Ovary (tissue), 10 donors: ENCODE measurements at places on chromosomes 5 and 9.
A peak's percentile ranks its signal among the peaks of the same experiment; 100 is the strongest.

DNA sequence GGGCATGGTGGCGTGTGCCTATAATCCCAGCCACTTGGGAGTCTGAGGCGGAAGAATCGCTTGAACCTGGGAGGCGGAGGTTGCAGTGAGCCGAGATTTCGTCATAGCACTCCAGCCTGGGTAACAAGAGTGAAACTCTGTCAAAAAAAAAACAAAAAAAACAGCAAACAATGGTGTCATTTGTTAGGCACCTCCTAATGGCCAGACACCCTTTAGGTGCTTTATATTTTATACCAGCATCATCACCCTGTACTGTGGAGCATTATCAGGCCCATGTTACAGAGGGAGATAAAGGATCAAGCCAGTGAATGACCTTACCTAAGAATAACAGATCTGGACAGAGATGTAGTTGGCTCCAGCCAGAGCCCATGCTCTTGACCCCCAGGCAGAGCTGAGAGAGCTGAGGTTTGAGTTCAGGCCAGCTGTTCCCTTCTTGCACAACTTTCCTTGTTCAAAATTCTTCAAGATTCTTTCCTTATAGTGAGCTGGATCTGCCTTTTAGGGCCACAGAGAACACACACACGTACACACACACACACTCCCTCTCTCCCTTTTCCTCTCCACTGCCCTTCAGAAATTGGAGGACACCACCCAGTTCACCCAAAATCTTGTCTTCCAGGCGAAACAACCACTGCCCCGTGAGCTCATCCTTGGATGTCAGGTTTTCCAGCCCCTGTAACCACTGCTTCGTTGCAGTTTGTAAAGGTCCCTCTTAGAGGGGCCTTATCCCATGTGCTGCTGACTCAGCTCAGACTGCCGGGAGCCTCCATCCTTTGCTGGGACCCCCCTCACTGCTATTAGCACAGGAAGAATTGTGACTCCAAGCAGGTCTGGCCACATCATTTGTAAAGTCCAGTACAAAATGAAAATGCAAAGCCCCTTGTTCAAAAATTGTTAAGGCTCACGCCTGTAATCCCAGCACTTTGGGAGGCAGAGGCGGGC, 10.4 kb upstream of the PTGES start:
- no peak for DNase-seq

GRCh38 chr5:122516432-122516743, 204.4 kb downstream of the SNCAIP start:
- DNase-seq, result no peak

- DNase-seq, result no peak
These were observed 28.2 kb downstream of the CNOT6 start for GRCh38 chr5:180522330-180522729.

DNA sequence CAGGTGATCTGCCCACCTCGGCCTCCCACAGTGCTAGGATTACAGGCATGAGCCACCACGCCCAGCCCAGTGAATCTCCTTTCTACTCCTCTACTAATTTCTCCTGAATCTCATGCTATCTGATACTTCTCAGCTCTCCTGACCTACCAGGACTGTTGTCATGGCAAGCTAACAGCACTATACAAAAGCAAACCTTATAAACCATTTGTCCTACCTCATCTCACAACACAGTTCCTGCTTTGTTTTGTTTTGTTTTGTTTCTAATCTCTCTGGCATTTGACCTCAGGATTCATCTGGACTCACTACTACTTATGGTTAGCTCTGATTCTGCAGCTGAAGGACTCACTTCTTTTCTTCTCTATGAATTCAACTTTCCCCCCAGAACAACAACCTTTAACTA, 734.8 kb downstream of the TLE1 start:
- no peak for DNase-seq

DNA sequence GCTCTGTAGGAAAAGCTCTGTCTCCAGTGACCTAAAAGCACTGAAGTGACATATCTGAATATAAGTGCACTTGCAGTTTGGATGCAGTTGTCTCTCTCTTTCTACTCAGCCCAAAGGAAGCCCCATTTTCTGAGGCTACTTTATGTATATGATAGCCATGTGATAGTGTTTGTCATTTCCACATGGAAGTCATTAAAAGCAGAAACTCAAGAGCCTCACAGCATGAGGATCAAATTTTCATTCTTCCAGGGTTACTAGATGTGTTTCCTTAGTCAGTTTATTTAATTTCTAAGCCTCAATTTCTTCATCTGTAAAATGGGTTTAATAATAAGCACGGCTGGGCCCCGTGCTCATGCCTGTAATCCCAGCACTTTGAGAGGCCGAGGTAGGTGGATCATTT, 36.7 kb downstream of the RNF44 start:
- DNase-seq, result no peak

- no peak for DNase-seq
These were observed 219.4 kb upstream of the GLRA1 start for GRCh38 chr5:152144030-152144429.

- DNase-seq, result no peak
These were observed 140.7 kb upstream of the PTPRD start for GRCh38 chr9:10753474-10753873.

- no peak for DNase-seq
These were observed 305.7 kb downstream of the ACTL7B start for GRCh38 chr9:108550106-108550505.

DNA sequence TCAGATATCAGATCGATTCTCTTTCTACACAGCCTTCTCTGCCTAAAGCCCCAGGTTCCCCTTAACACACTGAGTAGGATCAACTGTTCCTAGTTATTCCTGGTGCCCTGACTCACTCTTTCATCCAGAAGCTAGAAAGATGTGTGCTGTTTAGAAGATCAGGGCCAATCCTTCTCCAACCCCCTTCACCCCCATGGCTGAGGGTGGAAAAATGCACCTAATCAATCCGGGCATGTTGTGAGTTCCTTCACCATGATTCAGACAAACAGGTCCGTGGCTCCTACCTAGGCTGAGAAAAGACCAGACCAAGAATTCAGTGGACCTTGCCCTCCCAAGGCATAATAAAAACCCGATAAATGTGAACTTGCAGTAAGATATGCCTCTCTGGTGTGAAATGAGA, 85.4 kb upstream of the EQTN start:
- DNase-seq, result no peak

DNA sequence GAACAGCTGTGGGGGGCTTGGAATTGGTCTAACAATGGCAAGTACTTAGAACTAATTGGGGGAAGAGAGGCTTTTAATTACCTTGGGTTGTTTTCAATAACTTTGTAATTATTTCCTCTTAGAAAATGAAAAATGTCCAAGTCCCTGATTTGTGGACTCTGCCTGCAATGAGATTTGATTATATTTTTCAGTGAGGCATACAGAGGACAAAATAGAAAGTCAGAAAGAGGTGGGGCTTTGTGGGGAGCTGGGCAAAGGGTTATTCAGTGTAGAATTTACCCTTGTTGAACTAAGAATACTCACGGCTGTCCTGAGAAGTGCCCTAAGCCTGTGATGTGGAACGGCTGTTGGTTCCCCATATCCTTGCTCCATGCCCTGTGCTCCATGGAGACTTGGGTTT, 153.0 kb downstream of the ICE1 start:
- DNase-seq, result no peak

GRCh38 chr9:15116130-15116580, 190.9 kb downstream of the TTC39B start:
- no peak for DNase-seq

GRCh38 chr5:173719731-173720082, 103.3 kb upstream of the BOD1 start:
- DNase-seq, result no peak

DNA sequence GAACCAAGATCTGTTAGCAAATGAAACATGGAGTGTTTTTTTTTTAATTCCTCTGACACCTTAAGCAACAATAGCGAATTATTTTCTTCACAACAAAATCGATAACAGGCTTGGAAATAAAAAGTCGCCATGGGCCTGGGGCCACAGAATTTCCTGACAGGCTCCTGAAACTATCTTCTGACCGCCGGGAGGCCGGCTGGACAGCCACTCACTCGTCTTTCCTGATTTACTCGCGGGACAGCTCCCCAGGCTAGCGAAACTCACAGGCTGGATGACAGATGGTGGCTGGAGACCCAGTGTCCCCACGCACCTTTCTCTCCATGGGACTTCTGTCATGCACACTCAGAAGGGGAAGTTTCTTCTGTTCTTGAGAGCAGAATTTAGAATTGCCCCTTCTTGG, 143.3 kb upstream of the IRX2 start:
- DNase-seq, result no peak

- DNase-seq, result peak; percentile 84
These were observed 157.0 kb downstream of the RGS3 start for GRCh38 chr9:113620377-113621161.

- DNase-seq, result no peak
These were observed 59.2 kb downstream of the CDH18 start for GRCh38 chr5:19928562-19929421.

- DNase-seq, result no peak
These were observed 734 bp downstream of the SKP1 start for GRCh38 chr5:134175921-134176510.

DNA sequence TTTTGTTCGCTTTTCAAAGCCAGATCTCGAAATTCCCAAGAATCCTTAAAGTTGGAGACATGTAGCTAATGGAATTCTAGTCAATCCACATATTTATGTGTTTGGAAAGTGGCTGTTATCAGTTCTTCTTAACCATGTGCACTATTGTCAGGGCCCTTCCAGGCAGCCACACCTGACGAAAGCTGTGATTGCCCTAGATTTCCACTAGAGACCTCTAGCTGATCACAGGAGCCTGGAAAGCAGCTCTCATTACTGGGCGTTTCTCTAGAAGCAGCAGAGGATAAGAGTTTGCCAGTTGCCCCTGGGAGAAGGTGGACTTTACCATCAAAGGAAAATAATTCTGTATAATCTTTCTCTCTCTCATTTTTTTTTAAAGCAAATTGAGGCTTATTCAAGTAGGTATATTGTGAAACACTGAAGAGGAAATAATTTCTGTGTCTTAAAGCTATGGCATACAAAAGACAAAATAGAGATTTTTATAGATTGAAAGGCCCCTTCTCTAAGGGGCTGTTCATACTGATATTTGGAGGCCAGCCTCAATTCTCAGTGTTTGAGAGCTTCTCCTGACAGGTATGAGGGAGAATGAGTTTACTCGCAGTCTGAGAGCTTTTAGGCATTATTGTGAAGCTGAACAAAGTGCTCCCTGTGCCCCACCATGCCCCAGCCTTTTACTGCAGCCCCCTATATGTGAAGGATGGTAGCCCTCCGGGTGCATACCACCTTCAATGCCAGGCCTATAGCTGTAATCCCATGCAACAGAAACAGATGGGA, 405.4 kb upstream of the ACTBL2 start:
- DNase-seq, result peak; percentile 36

- DNase-seq, result peak; percentile 57
These were observed 15.5 kb upstream of the HSD17B3 start for GRCh38 chr9:96317335-96317980.

GRCh38 chr5:14729448-14730385, 65.2 kb downstream of the OTULIN start:
- no peak for DNase-seq

DNA sequence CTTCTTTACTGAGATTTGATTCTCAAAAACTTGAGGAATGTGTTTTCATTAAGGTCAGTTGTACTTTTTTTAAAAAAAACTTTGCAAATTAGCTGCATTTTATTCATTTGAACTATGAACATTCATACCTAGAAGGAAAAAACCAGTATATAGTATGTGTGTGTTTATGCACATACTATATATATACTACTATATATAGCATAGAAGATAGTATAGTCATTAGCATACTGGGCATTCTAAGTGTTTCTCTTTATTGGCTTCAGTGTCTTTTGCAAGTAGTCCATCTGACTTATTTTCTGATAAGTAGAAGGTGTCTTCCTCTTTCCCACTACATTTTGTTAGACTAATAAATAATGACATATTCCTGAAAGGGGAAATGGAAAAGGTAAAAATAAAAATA, 33.0 kb downstream of the ELOVL7 start:
- no peak for DNase-seq

DNA sequence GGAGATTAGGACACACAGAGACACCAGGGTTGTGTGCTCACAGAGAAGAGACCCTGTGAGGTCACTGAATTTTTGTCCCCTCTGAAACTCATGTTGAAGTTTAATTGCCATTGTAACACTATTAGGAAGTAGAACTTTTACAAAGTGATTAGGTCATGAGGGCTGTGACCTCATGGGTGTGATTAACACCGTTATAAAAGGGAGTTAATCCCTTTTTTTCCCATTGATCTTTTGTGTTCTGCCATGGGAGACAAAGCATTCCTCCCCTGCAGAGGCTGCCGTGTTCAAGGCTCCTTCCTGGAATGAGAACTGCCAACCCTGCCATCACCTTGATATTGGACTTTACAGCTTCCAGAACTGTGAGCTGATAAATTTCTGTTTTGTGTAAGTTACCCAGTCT, 221.0 kb downstream of the ADCY2 start:
- no peak for DNase-seq

GRCh38 chr5:82165740-82166530, 112.2 kb downstream of the RPS23 start:
- DNase-seq, result peak; percentile 75

DNA sequence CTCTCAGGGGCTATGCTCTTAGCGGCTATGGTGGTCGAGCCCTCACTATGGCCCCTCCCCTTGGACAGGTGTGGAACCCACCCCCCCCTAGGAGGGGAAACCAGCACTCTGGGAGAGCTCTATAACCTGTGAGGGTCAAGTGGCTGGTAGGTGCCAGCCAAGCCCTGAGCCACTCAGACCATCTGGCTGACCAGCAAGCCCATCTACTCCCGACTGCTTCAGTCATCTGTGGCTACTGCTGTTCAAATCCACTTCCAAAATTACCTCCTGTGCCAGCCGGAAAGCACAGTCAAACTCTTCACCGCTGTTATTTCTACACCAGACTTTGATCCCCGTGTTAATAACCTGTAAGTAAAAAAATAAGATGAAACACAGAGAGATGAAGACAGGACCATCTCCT, 28.5 kb downstream of the NSUN2 start:
- DNase-seq, result no peak

DNA sequence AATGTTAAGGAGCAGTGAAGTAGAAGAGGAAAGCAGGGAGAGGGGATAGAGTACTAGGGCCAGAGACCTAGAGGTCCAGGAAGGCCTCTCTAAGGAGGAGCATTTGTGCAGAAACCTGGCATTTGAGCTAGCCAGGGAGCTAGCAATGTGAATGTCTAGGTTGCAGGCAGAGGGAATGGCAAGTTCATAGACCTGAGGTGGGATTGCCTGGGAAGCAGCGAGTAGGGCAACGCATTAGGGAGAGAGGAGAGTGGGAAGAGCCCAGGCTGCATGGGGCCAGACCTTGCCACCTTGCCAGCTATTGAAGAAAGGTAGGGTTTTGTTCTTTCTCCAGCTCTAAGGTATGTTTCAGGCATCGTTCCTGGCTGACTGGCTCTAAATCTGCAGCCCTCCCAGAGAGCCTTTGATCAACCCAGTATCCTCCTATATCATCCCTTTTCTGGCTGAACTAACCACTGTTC, 54.0 kb downstream of the SLC22A5 start:
- DNase-seq, result no peak
